ENCODE measurements at places on chromosomes 1 and 21. TPM values are rescaled to one million over a fixed set of nuclear protein-coding genes. Genes with fewer than 3 reads are reported as not detected.

GRCh38 chr1:23650344-23650990, 41.1 kb upstream of the RPL11 start:
- no peak for DNase-seq

DNA sequence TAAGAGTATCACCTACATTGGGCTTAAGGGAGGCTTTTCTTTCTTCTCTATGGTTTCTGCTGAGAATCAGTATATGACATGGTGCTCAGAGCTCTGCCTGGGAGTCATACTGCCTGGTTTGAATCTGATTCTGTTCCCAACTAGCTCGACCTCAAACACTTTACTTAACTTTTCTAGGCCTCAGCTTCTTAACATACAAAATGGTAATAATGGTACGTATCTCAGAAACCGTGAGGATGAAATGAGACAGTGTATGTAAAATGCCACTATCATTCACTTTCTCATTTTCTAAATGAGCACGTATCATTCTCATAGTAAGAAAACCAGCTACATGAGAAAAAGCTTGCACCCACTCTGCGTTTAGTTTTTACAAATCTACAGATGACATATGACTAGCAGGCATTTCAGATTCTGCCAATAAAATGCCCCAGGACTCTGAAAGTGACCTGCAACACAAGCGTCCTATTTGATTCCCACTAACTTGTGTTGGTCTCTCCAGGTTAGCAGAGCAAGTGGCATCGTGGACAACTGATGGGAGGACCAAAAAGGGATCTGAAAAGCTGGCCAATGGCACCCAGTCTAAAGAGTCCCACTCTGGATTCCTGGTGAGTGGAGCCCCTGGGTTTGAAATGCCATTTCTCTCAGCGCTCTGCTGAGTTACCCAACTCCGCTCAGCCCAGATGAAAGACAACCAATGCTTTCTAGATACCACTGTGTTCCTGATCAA, 6.1 kb downstream of the CTNNBIP1 start:
- no peak for DNase-seq

GRCh38 chr1:202150602-202151001, 6.1 kb upstream of the ARL8A start:
- DNase-seq, result no peak

- DNase-seq, result no peak
These were observed 33.3 kb downstream of the OSBPL9 start for GRCh38 chr1:51650198-51650597.

- DNase-seq, result no peak
These were observed 27.0 kb upstream of the TIAM1 start for GRCh38 chr21:31370893-31371544.

- DNase-seq, result no peak
These were observed 12.1 kb upstream of the RNF223 start for GRCh38 chr1:1085911-1086841.

GRCh38 chr1:226979517-226980121, 39.5 kb downstream of the COQ8A start:
- no peak for DNase-seq

DNA sequence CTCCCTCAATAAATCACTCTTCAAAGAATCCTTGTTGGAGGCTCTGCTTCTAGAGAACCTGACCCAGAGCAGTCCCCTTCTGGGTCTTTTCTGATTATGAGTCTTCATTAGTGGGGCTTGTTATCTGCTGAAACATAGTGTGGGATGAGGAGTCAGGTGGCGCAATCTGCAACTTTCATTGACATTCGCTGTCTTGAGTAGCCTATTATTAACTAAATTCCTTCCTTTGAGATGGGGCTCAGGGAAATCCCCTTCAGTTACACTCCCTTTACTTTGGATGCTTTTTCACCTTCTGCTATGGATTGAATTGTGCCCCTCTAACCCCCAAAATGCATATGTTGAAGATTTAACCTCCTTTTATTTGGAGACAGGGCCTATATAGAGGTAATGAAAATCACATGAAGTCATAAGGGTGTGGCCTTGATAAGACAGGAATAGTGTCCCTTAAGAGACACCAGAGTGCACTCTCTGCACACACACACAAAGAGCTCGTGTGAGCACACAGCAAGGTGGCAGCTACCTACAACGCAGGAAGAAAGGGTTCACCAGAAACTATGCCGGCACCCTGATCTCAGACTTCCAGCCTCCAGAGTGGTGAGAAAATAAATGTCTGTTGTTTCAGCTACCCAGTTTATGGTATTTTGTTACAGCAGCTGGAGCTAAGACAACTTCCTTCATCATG, 19.5 kb downstream of the DIO1 start:
- no peak for DNase-seq

GRCh38 chr1:241870746-241871430, 22.9 kb downstream of the EXO1 start:
- DNase-seq, result no peak

GRCh38 chr1:92975551-92976232, 14.4 kb upstream of the DIPK1A start:
- DNase-seq, result peak; percentile 76

DNA sequence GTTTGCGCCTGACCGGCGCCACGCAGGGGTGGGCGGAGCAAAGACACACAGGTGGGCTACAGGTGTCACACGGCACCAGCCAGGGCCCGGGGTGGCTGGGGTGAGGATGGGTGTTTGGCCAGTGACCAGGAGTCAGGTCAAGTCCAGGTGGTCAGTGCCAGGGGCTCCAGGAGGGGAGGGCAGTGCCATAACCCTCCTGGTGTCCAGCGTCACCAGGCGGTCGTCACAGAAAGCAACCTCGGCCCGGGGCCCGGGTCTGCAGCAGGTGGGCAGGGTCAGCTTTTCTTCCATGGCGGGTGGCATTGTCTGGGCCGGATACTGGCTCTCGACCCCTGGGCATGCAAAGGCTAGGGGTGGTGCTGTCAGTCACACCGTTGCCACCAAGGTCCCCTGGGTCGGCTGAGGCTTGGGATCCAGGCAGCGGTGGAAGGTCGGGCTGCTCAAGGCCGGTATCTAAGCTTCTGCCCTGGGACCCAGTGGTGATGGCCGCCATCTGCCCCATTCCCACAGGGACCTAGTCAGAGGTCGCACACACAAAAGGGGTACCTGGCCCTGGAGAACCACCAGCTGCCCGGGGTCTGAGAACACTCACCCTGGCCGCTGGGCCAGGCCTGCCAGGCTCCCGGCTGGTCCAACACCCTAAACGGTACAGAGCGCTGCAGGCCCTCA, 1.8 kb downstream of the FNDC10 start:
- no peak for DNase-seq

GRCh38 chr1:171751221-171751620, 9.4 kb upstream of the VAMP4 start:
- peak; percentile 54 for DNase-seq

DNA sequence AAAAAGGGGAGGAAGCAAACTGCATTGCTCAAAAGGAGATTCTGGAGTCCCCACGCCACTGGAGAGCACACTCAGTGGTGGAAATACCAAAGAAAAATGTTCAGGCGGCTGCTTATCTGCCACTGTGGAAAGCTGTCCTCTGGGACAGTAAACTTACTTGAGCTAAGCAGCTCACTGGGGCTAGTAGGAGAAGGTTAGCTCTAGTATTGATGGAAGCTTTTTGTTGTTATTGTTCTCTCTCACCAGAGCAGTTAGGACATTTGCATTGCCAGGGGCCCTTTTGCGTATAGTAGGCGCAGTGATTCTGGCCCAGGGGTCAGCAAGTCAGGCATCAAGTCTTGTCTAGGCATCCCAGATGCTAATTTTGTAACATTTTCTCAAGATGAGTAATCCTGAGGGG, 15.6 kb downstream of the BACE2 start:
- no peak for DNase-seq

DNA sequence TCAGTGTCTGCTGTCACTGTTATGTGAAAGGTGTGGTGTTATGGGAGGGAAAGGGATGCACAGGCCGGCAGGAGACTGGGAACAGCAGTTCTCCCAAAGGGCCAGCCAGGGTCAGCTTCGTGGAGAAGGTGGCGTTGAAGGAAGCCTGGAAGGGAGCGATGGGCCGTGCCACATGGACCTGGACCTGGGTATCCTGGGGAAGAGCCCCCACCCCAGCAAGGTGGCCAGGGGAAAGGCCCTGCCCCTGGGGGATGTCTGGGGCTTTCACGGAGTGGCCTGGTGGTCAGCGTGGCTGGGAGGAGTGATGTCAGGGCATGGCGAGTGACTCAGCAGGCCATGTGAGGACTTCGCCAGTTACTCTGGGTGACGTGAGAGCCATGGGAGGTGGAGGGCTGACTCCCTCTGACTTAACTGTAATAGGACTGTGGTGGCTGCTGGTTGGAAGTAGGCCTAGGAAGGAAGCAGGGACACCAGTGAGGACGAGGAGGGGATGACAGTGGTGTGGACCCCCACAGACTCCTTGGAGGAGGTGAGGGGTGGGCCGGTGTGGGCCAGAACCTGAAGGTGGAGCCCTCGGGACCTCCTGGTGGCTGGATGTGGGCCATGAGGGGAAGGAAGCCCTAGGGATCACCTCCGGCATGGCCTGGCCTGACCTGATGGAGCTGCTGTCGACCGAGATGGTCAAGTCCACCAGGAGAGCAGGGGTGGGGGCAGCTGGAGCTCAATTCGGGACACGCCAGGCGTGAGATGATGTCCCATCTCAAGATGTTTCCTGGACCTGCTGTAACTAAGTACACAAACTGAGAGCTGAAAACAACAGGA, 54.5 kb downstream of the BACE2 start:
- no peak for DNase-seq

- DNase-seq, result no peak
These were observed 229.2 kb downstream of the RHOU start for GRCh38 chr1:228964178-228965089.

DNA sequence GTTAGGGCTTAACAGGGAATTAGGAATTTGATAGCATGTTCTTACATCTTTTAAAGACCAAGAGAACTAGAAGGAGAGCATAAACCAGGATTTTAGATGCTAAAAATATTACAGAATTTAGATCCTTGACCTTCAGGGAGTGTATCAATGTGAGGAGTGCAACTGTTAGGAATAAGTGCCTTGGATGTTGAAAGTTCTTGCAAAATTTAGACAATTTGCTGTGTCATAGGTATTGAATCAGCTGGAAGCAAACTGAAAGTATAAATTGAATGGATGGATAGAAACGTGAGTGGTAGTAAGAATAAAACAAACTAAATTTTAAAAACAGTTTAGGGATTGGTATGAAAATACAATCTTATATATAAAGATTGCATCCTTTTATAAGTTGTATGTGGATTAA, 27.7 kb downstream of the PPP1R12B start:
- no peak for DNase-seq

- DNase-seq, result no peak
These were observed 17.8 kb downstream of the AADACL4 start for GRCh38 chr1:12661606-12662219.

DNA sequence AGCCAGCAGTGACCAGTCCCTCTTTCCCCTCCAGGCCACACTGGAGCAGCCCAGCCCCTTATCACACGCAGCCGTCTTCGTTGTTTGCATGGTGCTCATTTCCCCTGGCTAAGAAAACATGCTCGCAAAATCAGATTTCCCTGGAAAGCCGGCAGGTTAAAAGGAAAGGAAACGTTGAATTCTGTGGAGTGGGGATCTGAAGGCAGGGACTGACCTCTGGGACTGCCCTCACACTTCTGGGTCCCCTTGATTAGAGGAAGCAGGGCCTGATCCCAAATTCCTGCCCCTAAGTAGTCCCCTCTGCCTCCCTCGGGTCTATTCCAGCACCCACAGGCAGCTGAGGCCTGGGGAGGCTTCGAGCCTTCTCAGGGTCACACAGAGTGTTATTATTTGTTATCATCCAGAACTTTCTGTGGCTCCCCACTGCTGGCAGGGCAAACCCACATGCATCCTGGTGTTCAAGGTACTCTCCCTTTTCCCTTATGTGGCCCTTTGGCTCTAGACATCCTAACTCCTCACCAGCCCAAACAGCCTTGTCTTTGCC, 125.2 kb upstream of the ZBTB40 start:
- no peak for DNase-seq

Gene VCAM1
- polyA plus RNA-seq, result not detected

Gene NOTCH2NLA
- 21.6 TPM for polyA plus RNA-seq

Gene KIF2C
- polyA plus RNA-seq, result 3.9 TPM

Gene TPTE
- polyA plus RNA-seq, result not detected

Gene KPRP
- not detected for polyA plus RNA-seq

Gene ATP6V1G3
- polyA plus RNA-seq, result 0.87 TPM

Gene GBP2
- polyA plus RNA-seq, result 225 TPM

Gene PATJ
- 15.9 TPM for polyA plus RNA-seq

All from CD4-positive, CD25-positive, alpha-beta regulatory T cell (primary cell).